A549 treated with RU486 at 1 μM for 4 hours (cell line): ENCODE measurements at places on chromosomes 11 and 22. TPM values are rescaled to one million over a fixed set of nuclear protein-coding genes. Genes with fewer than 3 reads are reported as not detected.

STK33 gene
- 2.5 to 5.6 TPM (median 3.5 TPM) in 5 replicates for total RNA-seq

C22orf39 gene
- 9.9 to 16.3 TPM (median 14.1 TPM) in 5 replicates for total RNA-seq

CRYAB gene
- 5.7 to 13.0 TPM (median 7.1 TPM) in 5 replicates for total RNA-seq

CASP5 gene
- total RNA-seq: not detected in 5 replicates

SLC37A2 gene
- total RNA-seq: 0.05 to 0.33 TPM (median 0.09 TPM) in 5 replicates
